GM23338 (cell line): ENCODE measurements at places on chromosomes 5 and 9.

GRCh38 chr5:95983509-95983908 lies 21.9 kb upstream of the ELL2 start:
- DNase-seq = no peak

DNA sequence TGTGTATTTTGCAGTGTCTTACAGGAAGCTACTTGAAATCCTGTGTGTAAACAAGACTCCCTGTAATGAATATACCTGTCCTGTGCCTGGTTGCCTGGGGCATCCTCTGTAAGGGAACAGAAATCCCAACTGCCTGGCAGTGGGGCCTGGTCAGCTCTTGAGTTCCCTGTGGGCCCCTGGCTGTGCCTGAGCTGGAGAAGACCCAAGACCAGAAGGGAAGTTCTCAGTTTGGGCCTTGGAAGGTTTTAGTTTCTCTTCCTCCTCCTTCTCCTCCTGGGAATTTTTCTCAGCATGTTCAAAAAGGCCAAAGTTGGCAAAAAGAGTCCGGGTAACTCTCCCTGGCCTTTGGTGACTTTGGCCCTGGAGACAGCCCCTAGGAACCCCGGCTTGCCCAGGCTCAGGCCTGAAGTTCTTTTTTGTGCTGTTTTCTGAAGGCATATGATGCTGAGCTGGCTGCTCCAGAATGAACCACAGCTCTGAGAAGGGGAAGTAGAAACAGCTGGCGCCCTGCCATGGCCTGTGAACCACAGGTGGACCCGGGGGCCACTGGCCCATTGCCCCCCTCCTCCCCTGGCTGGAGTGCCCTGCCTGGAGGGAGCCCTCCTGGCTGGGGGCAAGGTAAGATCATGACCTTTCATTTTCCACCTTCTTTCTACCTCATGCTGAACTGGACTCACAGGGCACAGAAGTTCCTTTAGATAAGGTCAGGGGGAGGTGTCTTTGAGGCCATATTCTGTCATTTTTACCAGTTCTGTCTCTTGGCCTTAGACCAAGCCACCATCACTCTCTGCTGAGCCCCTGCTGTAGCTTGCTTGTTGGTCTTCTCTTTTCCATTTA lies 5.8 kb downstream of the TMEM268 start:
- no peak for DNase-seq

- no peak for DNase-seq
Measured at GRCh38 chr5:57696825-57697570, 214.4 kb upstream of the ACTBL2 start.

GRCh38 chr9:7479300-7479699 lies 320.3 kb downstream of the DMAC1 start:
- DNase-seq = peak; percentile 53

- peak; percentile 94 for DNase-seq
Measured at GRCh38 chr9:126500600-126501382, 112.9 kb upstream of the LMX1B start.
